Forelimb muscle (tissue), 1 donor: ENCODE measurements at places on chromosomes 11 and 22.

GRCh38 chr11:11072067-11072466 is 214.2 kb upstream of the ZBED5 start:
- no peak for DNase-seq

- no peak for DNase-seq
Measured at GRCh38 chr11:439315-440064, 2.3 kb downstream of the ANO9 start.

DNA sequence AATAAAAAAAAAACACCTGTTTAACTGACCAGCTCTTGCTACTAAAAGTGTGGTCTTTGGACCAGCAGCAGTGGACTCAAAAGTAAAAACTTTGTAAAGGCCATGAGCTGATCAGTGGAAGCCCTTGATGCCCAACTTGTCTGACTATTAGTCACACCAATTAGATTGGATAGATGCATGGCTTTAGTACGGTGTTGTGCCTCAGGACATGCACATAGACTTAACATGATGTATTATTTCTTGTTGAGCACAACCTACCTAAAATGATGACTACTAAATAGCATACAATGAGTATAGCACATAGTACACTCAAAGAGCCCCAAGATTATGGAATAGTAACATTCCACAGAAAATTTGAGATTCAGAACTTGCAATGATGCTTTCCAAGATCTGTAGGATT is 95.1 kb upstream of the FIBIN start:
- DNase-seq = no peak

- no peak for DNase-seq
Measured at GRCh38 chr11:105232021-105232420, 92.5 kb upstream of the CARD18 start.

DNA sequence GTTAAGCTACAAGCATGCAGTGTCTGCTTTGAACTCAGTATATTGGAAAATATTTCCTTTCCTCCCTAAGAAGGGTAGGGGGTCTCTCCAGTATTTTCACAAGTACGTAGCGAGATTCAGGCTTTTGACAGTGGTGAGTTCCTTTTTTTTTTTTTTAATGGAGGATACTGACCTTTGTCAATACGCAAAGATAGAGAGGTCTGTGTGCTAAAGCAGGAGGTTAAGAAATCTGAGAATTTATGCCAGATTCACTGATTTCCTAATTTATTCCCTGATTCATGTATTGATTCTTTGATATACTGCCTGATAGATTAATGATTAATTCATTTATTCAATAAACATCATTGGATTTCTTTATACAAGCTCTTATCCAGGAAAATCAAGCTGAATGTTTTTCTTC is 106.7 kb upstream of the CADM1 start:
- no peak for DNase-seq

GRCh38 chr11:66529069-66529468 is 16.8 kb downstream of the ZDHHC24 start:
- DNase-seq = no peak

DNA sequence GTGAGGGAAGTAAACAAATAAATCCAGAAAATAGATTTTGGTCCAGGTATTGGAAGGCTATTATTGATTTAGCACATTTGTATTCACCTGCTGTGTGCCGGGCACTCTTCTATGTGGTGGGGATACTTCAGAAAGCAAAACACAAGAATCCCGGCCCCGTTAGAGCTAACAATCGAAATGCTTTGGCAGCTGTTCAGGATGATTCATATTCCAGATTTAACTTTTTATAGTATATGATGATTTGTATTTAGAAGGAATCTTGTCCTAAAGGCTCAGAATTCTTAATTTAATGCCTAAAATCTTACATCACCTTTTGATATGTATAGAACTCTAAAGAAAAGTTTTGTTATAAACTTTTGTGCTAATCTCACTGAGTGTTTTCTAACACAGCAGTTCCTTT is 28.0 kb downstream of the ZC3H12C start:
- peak; percentile 53 for DNase-seq

GRCh38 chr22:31618057-31618456 is 44.0 kb downstream of the PISD start:
- DNase-seq = no peak

DNA sequence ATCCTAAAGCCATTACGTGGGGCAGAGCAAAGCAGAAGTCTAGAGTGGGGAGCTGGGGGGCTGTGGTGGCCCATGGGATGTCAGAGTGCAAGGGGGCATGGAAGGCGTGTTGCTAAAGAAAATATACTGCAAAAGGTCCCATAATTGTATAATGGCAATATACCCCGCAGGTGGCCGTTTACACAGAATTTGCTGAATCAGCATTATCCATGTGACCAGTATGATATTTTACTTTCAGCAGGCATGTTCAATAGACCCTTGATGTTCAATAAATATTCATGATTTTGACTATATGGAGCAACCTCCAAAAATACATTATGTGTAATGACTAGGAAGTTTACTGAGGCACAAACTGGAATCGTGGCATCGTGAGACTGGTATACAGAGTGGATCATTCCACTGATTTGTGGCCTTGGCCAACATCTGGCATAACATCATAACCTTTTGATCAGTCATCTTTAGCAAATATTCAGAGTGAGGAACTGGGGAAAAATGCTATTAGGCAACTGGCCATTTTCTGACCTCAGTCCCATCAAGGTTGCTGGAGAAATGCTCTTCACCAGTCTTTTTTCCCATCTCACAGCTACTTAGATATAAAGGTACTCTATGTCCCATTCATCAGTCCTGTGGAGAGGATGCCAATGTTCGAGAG is 29.3 kb upstream of the PPP2R1B start:
- DNase-seq = no peak

DNA sequence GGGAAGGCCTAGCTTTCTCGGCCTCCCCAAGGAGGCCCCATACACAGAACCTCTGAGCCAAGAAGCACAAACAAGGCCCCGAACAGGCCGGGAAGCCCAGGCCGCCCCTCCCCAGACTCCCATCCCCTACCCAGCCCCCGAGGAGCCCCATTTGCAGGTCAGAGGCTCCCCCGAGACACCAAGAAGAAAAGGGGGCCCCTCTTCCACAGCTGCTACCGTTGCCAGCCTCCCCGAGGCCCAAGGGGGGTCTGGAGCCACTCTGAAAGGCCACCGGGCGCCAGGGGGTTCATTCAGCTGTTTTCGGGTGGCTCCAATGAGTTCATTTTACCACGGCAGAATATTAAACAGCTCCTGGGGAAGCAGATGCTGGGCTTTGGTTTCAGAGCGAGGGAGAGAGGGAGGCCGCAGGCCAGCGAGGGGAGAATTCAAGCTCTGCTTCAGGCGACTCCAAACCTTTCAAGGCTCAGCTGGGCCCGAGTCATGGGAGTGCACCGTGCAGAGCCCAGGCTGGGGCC is 28.5 kb downstream of the MN1 start:
- no peak for DNase-seq

- no peak for DNase-seq
Measured at GRCh38 chr11:85062659-85063058, 564.5 kb downstream of the DLG2 start.

GRCh38 chr11:120107692-120108091 is 30.2 kb downstream of the TRIM29 start:
- DNase-seq = no peak

DNA sequence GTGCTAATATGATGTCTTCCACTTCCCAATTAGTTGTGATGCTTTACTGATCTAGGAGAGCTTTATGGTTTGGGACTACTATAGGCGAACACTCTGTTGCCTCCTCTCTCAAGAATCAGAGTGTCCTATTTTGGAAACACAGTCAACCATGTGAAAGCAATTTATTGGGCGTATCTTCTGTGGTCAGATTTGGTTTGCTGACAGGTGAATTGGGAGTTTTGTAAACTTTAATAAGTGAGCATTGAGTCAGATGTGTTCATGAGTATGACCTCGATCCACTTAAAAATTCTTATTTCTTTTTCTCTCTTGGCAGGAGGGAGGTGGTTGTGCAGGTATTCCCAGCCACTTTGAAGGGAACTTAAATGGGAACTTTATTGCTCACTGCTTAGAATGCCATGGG is 4.4 kb downstream of the CAT start:
- DNase-seq = no peak

DNA sequence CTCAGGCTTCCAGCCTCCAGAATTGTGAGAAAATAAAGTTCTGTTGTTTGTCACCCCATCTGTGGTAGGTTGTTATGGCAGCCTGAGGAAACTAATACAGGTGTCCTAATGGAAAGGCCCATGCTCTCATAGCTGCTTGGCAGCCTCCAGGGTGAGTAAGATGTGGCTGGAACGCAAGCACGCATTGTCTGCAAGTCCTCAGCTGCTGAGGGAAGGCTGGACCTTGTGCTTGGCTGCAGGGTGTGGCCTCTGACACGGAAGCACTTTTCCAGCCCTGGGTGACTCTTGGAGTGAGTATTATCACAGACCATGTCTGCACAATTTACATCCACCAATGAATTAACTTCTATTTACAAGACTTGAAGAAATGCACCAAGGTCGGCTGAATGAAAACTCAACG is 44.4 kb upstream of the BARX2 start:
- DNase-seq = no peak

DNA sequence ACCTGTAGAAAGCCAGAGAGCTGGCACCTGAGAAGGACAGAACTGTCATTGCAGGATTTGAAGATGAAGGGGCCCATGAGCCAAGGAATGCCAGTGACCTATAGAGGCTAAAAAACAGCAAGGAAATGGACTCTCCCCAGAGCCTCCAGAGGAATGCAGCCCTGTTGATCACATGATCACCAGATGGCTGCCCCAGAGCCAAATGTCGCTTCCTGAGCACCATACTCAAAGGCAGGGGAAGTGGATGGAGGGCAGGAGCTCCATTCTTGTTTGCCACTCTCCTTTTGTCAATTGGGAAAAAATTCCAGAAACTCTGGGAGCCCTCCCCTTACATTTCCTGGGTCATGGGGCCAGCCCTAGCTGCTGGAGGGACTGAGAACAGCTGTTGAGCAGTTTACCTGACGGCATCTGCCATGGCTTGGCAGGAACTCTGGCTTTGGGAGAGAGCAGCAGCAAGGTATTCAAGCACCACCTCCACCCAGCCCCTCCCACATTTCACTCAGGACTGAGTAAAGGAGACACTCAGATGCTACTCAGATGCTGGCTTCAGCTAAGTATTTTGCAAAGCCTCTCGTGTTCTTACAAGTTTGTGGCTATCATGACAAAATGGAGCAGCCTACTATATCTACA is 46.9 kb downstream of the DKK3 start:
- no peak for DNase-seq

GRCh38 chr11:59785818-59786217 is 24.8 kb downstream of the MRPL16 start:
- no peak for DNase-seq

- no peak for DNase-seq
Measured at GRCh38 chr11:106679581-106679980, 338.7 kb downstream of the GUCY1A2 start.

GRCh38 chr11:95443386-95443785 is 212.4 kb upstream of the SESN3 start:
- DNase-seq = no peak

DNA sequence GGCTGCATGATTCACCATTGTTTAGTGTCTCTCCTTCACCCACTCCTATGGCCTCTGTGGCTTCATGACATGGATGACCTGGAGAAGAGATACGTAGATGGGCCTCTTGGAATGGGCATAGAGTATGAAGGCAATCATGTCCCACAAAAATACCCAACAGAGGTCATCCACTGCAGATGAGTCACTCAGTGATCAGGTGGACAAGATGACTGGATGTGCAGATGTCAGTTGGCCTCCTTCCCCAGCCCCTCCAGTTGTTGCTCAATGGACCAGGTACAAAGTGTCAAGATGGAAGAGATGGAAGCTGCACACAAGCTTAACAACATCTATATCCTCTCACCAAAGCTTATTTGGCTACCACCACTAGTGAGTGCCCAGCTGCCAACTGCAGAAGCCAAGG is 41.0 kb upstream of the CLPB start:
- DNase-seq = no peak

- DNase-seq = no peak
Measured at GRCh38 chr11:81886406-81887075, 847.1 kb downstream of the FAM181B start.

GRCh38 chr11:29320196-29320595 is 696.6 kb downstream of the KCNA4 start:
- DNase-seq = no peak

DNA sequence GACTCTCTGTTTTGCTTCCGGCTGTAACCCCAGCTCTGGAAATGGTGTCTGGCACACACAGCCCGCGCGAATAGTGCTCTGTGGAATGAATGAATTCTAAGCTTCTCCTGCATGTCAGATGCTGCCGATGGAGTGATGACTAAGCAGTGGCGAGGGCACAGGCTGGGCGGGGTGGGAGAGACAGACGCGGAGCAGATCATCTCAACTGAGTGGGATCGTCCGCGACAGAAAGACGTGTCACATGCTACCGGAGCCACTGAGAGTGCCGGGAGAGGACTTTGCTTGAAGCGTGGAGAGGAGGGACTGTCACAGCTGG is 334.5 kb downstream of the CTTN start:
- DNase-seq = no peak

DNA sequence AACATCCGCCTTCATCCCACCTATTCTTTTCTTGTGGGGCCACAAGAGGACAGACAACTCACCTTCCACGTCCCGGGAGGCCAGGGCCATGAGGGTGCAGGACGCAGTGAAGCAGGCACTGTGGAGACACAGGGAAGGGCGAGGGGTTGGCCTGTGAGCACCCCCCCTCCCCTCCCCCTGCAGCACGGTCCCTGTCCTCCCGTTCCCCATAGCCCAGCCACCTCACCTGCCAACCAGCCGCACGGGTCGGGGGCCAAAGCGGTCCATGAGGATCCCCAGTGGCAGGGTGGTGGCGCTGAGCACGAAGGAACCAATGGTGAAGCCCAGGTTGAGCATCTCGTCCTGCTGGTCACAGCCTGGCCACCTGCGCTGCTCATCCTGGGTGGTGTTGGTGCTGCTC is 14.6 kb downstream of the SLC43A1 start:
- DNase-seq = no peak

- DNase-seq = no peak
Measured at GRCh38 chr11:50032574-50032973, at the start of gene OR4C45. Gene OR4C45 (plus strand): TSS chr11:50032874.

- DNase-seq = no peak
Measured at GRCh38 chr22:44091751-44092150, 67.6 kb downstream of the PARVB start.
